MG63 (cell line): ENCODE measurements at places on chromosomes 5 and 9.

DNA sequence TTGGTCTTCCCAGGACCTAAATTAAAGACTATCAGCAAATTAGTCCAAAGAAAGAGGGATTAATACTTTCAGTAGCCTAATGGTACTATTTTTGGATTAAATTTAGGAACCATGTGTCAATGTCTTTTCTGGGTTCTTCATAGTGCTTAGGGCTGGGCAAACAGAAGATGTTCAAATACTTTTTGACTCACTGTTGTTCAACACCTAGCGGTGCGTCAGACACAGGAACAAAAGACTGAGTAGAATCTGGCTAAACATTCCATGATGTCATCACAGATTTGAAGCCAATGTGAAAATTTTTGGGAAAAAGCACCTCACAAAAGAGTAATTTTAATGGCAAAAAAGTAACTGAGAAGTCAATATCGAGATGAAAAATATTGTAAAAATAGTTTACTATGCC lies 544.4 kb downstream of the EFNA5 start:
- DNase-seq: no peak

GRCh38 chr9:96460882-96461281 lies 10.9 kb downstream of the HABP4 start:
- no peak for DNase-seq

GRCh38 chr5:146313027-146313426 lies 25.6 kb upstream of the POU4F3 start:
- DNase-seq: no peak

DNA sequence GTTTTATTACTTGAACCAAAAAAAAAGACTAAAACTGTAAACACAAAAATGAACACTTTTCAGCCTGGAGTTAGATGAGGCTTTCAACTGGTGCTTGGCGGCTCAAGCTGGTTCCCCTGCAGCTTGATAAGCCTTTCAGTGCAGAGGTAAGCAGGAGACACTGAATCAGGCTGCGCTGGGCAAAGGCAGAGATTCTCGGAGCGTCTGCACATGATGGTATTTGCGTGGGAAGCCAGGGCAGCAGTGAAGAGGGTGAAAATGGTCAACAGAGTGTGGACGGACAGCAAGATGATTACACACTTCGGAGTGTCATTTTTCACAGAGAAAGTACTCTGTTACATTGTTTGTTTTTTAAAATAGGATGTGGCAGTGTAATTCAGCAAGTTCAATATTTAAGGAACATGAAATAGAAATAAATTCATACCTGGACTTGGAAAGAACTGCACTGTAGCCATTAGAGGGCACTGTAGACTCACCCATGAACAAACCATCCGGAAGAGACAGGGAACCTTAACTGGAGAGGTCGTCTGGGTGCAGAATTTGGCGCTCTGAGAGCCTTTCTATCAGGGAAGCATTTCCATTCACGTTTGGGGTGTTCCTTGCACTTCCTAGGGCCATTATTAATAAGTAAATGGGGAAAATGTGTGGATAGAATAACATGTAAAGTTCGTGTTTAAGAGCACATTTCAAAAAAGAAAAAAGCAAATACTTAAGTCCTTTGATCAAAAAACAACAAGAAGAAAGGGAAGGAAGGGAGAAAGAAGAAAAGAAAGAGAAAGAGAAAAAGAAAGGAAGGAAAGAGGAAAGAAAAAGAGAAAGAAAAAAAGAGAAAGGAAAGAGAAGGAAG lies 69.8 kb downstream of the ICE1 start:
- DNase-seq: peak; percentile 32

DNA sequence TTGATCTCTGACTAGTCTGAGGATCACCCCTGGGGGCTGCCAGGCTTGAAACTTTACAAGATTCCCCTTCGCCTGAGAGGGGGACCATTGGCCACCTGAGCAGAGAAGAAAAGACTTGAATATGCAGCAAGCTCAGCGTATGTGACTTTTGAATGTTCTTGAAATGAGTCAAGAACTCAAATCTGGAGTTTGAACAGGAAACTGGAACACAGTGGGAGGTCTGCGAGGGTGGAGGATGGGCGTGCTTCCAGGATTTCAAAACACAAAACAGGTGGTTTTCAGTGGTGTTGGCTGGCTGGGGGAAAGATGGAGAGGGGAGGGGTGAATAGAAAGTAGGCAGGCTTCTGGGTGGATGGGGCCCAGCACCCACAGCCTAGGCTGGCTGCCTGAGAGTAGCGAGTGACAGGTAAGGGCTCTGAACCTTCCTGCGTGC lies 40.6 kb downstream of the TMEM174 start:
- DNase-seq: peak; percentile 56

GRCh38 chr5:34736445-34737115 lies 80.5 kb downstream of the RAI14 start:
- no peak for DNase-seq

GRCh38 chr5:97046270-97046982 lies 96.0 kb downstream of the LIX1 start:
- no peak for DNase-seq
